ENCODE measurements at places on chromosomes 3 and 15.

DNA sequence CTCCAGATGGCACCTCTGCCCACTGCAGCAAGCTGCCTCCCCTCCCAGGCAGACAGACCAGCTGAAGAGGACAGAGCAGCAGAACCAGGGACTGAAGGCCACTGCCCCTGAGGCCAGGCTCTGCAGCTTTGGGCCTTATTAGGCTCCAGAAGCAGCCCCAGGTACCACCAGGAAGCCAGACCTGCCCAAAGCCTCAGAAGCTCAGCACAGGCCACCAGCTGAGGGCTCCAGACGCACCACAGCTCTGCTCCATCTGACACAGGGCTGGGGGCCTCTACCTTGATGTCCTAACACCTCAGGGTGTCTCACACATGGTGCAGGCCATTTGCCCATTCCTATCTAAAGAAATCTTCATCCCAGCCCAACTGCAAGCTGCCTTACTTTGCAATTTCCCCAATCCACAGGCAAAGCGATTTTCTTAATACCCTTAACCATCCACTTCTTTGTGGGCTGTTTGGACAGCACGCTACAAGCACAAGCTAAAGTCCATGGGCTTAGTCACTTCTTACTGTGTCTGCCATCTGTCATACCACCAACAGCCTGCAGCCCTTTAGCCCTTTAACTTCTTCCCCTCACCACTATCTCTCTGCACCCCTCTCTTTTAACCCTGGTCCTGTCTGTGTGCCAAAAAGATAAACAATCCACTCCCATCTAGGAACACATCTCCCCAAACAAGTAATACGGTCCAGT, 112.1 kb downstream of the IQSEC1 start:
- no peak for DNase-seq

GRCh38 chr3:194139071-194139813, 3.3 kb downstream of the HES1 start:
- no peak for DNase-seq

GRCh38 chr3:116378077-116378476, 67.2 kb downstream of the LSAMP start:
- DNase-seq = no peak

DNA sequence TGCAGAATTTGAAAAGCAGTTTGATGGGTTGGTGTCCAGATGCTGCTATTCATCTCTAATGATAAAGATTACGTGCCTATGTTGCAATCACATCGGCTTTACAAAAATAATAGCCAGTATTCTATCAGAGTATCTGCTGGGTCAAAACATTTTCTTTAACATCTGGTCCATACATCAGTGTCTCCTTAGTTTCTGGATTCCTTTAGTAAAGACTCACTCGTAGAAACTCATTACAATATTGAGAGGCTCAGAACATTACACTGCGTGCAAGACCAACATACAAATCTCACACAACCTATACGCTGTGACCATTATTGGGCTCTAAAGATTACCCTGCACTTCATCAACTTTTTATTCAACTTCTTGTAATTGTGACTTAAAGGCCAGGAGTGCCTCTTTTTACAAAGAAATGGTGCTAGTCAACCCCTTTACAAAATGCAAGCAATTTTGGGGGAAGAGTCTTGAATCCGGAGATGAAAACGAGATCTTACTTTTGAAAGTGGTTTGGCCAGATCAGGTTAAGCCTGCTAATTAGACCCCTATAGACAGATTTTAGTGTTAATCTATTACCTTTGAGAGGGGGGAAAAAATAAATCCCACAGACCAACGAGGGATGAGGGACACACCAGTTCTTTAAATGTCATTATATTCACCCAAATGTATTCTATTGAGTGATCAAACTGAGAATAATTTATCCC, 2.9 kb downstream of the TRA2B start:
- no peak for DNase-seq

- no peak for DNase-seq
Observed at GRCh38 chr3:160125258-160125657, 100.0 kb upstream of the C3orf80 start.

GRCh38 chr3:161035711-161036110, 69.4 kb downstream of the B3GALNT1 start:
- no peak for DNase-seq

DNA sequence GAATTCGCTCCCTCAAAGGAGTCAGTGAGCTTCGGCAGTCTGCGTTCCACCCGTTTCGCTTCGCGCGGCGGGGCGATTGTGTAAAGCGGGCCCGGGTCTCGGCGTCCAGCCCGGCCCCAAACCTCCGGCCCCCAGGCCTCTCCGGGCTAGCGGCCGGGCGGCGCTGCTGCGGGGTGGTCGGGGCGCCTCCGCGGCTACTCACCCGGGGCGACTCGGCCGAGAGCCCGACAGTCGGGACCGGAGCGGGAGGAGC, 412 bp downstream of the CHDH start:
- no peak for DNase-seq

DNA sequence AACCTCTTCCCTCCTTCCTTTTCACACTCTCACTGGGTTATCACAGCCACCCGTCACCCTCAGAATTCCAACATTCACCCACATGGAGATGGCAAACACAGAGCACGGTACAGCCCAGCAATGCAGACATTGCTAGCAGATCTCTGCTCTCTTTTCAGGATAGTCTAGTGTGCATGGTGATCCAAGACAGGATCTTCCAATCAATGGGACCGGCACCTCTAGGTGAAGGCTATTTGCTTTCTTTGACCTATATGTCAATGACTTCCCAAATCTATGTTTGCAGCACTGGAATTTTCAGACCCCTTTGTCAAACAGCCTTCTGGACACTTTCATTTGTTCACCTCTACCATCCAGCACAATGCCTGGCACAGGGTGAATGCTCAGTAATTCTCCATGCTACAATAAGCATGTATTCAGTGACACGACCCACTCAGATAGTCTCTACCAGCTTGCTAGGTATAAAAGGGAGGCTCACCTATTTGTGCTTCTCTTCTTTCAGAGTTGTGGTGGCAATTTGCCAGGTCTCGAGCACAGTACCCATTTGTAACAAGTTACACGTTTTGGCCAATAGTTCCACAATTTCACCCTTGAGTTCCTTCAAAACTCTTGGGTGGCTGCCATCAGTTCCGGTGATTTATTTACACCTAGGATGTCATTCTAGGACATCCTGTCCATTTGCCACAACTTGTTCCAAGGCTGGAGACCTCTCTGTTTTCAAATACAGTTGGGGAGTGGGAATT, 279.1 kb upstream of the ICE2 start:
- no peak for DNase-seq

- no peak for DNase-seq
Observed at GRCh38 chr3:61073566-61074165, 177.6 kb downstream of the FHIT start.

All from activated CD8-positive, alpha-beta memory T cell treated with anti-CD3 and anti-CD28 coated beads for 1 hour (primary cell).